ENCODE measurements at places on chromosomes 7 and 10.

GRCh38 chr7:2129323-2130095, 103.2 kb downstream of the MAD1L1 start:
- no peak for ATAC-seq

DNA sequence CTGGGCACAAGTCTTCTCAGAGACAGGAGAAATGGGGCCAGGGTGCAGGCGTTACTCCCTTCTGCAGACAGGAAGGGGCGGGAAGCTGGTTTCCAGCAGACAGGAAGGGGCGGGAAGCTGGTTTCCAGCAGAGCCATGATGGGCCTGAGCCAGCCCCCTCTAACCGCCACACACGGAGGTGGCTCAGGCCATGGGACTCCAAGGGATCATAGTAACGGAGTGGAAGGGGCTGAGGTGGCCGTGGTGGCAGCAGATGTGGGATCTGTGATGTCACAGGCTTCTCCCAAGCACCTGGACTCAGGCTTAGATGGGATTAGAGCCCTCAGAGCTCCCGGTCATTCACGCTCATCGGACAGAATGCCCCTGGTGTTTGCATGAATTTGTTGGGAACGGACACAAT, 177.8 kb downstream of the USP6NL start:
- no peak for ATAC-seq

DNA sequence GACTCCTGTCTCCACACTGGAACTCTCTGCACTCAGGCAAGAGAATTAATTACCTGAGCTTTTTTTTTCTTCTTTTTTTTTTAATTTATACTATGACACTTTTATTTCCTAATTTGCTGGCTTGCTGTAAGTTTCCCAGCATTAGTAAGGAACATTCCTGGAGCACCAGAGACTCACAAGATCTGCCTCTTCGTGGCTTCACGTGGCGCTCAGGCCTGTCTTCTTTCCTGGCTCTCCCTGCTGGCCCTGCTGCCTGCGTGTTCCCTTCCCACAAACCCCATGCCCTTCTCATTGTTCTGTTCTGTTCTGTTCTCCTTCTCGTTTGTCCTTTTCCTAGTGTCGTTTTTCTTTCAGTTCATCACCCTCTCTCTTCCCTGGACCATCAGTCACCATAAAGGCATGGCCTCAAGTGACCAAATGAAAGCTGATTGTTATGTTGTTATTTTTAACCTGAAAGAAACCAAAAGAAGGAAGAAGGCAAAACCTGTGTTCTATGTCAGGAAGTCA, 591.6 kb upstream of the PFKP start:
- ATAC-seq = no peak

DNA sequence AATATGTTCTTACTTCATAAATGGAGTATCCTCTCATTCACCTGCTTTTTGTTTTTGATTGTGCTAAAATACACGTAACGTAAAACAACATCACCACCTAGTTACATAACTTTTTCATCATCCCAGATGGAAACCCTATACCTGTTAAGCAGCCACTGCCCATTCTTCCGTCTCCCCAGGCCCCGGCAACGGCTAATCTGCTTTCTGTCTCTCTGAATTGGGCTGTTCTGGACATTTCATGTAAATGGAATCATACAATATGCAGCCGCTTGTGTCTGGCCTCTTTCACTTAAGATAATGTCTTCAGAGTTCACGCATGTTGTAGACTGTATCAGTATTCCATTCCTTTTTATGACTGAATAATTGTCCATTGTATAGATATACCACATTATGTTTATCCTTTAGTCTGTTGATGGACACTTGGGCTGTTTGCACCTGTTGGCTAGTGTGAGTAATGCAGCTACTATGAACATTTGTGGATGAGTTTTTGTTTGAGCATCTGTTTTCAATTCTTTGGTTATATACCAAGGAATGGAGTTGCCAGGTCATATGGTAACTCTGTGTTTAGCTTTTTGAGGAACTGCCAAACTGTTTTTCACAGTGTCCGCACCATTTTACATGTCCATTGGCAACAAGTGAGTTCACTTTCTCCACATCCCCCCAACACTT, 14.1 kb upstream of the SUN1 start:
- ATAC-seq = peak; percentile 5

Data from SK-N-SH treated with all-trans-retinoic acid at 6 μM for 48 hours (cell line).